ENCODE measurements at places on chromosomes 1 and 21.

- no peak for DNase-seq
These were observed 150.9 kb upstream of the POU3F1 start for GRCh38 chr1:38197312-38198061.

DNA sequence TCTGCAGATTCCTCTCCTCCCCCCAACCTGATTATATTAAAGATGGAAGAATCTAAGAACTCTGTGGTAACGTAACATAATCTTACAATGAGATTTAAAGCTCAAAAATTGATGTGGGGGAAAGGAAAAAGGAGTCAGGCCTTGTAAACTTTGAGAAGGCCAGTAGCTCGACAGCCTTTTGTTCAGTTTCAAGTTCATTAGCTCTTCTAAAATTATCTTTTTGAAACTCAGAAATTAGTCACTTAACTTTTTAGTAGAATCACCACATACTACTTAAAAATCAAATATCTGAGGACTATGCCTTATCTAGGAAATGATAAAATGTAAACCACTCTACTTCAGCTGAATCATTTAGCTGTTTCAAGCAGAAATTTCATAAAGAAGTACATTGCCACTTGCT lies 996.2 kb downstream of the AMY1C start:
- DNase-seq, result no peak

- no peak for DNase-seq
These were observed 47.6 kb downstream of the PEX14 start for GRCh38 chr1:10522322-10522860.

- DNase-seq, result no peak
These were observed 432 bp upstream of the SIM2 start for GRCh38 chr21:36698385-36698980.
